SJSA1 (cell line): ENCODE measurements at places on chromosomes 1 and 21. TPM values are rescaled to one million over a fixed set of nuclear protein-coding genes. Genes with fewer than 3 reads are reported as not detected.

- no peak for DNase-seq
Observed at GRCh38 chr1:234000557-234001041, 96.1 kb downstream of the SLC35F3 start.

Gene PKP1
- not detected in 2 replicates for total RNA-seq

DNA sequence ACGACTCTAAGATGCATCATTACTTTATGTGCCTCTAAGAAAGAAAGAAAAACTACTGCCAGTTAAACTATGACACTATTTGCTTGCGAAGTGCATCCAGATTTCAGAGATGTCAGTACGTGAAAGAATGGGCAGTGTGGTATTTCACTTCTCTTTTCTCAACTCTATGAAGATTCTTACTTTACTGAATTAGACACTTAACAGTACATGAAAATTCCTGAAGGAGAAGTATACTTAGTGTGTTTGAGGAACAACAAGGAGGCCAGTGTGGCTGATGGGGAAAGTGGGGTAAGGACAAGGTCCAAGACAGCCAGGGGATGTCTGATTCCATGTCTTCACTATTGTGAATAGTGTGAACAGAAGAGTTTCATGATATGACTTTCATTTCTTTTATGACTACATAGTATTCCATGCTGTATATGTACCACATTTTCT is 53.9 kb upstream of the HSD17B7 start:
- DNase-seq: no peak

DNA sequence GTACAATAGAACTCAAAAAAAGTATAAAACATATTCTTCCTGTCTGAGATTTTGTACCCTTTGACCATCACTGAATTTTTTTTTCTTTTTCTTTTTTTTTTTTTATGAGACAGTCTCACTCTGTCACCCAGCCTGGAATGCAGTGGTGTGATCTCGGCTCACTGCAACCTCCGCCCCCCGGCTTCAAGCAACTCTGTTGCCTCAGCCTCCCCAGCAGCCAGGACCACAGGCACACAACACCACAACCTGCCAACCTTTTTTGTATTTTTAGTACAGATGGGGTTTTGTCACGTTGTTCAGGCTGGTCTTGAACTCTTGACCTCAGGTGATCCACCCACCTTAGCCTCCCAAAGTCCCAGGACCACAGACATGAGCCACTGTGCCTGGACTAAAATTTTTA is 10.4 kb downstream of the SDCCAG8 start:
- DNase-seq: no peak

GRCh38 chr21:37553078-37553481 is 186.5 kb downstream of the DYRK1A start:
- DNase-seq: no peak

Gene SLC6A17
- total RNA-seq: 1.0 and 2.1 TPM in 2 replicates

Gene S100A16
- total RNA-seq: 38.8 and 39.8 TPM in 2 replicates

GRCh38 chr1:226310245-226310540 is 1.2 kb upstream of the LIN9 start:
- DNase-seq: no peak

Gene TCP10L
- not detected in 2 replicates for total RNA-seq

- no peak for DNase-seq
Observed at GRCh38 chr21:28418726-28419514, 573.8 kb downstream of the LTN1 start.

DNA sequence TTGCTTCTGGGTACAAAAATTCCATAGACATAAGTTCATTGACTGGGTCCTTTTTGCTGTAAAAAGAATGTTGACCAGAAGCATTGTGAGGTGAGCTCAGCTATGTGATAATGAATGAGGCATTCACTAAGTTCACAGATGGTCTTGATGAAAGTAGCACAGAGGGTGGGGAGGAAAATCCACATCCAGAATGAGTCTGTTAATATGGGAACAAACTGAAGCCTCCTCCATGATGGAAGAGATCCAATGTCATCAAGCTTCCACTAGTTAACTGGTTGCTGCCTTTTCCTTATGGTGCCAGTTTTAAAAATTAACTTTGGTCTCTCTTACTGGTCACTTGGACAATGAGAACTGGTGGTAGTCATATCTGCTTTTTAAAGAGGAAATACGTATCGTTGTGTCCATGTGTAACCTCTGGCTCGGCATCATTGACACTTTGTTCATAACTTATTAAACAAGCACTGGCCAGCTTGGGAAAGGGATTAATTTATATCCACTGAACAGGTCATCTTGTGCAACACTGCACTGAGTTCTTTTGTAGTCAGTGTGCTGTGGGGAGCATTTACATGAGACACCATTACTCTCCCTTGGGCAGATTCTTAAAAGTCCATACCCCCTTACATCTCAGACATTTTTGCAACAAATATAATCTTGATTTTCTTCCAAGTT is 88.6 kb downstream of the ADAMTS1 start:
- peak; percentile 56 for DNase-seq

Gene CACNA1S
- not detected in 2 replicates for total RNA-seq

- DNase-seq: no peak
Observed at GRCh38 chr1:74763807-74764206, 30.9 kb downstream of the TYW3 start.

DNA sequence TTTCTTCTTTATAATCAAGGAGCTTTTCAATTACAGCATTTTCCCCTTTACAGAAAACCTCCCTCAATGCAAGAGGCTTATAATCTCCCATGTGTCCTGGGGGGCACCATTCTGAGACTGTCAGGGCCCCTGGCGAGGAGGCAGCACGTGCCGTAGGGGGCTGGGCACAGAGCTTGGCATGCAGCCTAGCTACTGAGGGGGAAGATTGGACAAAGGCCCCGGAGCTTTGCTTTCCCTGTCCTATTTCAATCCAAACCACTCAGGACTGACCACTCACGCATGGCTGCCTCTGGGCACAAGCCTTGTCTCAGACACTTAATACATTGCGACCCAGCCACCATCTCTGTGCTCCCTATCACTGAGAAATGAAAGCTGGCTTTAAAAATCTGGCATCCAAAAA is 2.8 kb upstream of the RAP1GAP start:
- DNase-seq: no peak

Gene LEMD1
- not detected in 2 replicates for total RNA-seq

GRCh38 chr1:47309427-47309826 is 4.5 kb downstream of the STIL start:
- DNase-seq: no peak

Gene KRTAP24-1
- total RNA-seq: not detected in 2 replicates

Gene AGO3
- 15.6 and 15.7 TPM in 2 replicates for total RNA-seq

DNA sequence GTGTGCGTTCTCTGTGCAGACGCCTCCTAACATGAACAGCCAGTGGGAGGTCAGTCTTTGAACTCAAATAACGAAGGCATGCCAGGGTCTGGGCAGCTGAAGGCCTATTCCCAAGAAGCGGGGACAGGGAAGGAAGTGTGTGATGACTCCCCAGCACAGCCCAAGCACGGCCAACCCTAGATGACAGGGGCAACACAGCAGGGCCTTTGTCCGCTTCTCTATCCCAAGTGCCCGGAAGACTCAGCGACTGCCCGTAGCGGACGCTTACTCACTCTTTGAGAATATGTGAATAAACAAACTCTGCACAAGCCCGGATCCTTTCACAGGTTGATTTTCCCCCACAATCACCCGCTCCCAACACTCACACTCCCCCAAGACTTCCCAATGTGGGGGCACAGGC is 11.2 kb downstream of the C1orf198 start:
- DNase-seq: peak; percentile 94

Gene ZNF593OS
- 0.24 TPM in 1 of 2 replicates, not detected in the other for total RNA-seq

- DNase-seq: no peak
Observed at GRCh38 chr1:96580920-96581319, 140.7 kb upstream of the PTBP2 start.

GRCh38 chr1:35575416-35575958 is 2.4 kb downstream of the TFAP2E start:
- DNase-seq: no peak

- DNase-seq: no peak
Observed at GRCh38 chr1:230661976-230662375, 19.7 kb downstream of the COG2 start.
